RPMI7951 (cell line): ENCODE measurements at places on chromosomes 11 and 22. TPM values are rescaled to one million over a fixed set of nuclear protein-coding genes. Genes with fewer than 3 reads are reported as not detected.

GRCh38 chr22:39777716-39778454, 115.7 kb downstream of the ENTHD1 start:
- no peak for DNase-seq

PTPRCAP gene
- 0.39 TPM in 1 of 2 replicates, not detected in the other for total RNA-seq

DNA sequence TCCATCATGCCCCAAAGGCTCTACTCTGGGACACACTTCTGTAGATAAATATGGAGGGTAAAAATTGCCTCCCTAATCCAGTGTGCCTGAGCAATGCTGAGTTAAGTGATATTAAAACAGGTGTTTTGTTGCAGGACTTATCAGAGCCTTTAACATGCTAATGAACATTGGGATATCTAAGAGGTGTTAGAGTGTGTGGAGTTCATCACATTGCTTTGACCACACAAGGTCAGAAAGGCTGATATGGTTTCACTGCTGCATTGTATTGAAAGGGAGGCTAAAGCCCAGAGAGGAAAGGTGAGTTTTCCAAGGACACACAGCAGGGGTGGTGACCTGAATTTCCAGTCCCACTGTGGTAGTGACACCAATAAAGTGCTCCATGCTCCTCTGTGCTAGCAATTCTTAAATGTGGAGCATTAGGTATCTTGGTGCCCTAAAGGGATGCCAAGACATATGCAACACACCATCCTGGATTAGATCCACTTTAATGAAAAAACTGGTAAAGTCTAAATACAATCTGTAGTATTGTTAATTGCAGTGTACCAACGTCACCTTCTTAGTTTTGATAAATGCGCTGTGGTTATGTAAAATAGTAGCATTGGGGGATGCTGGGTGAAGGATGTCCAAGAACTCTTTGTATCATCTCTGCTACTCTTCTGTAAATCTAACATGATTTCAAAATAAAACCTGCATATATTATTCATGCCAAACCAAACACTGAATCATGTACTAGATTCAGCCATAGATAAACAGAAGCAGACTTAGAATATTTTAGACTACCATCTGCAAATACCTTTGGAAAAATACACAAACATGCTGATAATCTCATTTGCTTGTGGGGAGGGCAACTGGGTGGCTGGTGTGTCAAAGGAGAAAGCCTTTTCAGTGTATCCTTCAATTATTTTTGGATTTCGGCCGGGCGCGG, 45.8 kb downstream of the MIAT start:
- peak; percentile 19 for DNase-seq

- no peak for DNase-seq
These were observed 111.3 kb upstream of the PAX6 start for GRCh38 chr11:31922450-31922849.

DNA sequence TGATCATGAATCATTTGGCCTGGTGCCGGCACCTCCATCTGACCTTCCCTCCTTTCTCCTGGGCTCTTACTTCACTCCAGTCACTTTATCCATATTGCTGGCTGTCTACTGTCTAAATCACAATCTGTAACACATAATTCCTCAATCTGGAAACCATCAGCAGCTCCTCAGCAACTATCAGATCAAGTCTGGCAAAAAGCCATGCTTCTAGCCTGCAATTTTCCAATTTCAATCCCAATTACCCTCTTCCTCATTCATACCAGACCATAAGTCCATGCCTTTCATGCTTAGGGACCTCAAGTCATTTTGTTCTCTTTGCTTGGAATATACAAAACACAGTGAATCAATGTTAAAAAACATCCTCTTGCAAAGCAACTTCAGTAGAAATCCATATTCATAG, 882.8 kb upstream of the ANO3 start:
- no peak for DNase-seq

DNA sequence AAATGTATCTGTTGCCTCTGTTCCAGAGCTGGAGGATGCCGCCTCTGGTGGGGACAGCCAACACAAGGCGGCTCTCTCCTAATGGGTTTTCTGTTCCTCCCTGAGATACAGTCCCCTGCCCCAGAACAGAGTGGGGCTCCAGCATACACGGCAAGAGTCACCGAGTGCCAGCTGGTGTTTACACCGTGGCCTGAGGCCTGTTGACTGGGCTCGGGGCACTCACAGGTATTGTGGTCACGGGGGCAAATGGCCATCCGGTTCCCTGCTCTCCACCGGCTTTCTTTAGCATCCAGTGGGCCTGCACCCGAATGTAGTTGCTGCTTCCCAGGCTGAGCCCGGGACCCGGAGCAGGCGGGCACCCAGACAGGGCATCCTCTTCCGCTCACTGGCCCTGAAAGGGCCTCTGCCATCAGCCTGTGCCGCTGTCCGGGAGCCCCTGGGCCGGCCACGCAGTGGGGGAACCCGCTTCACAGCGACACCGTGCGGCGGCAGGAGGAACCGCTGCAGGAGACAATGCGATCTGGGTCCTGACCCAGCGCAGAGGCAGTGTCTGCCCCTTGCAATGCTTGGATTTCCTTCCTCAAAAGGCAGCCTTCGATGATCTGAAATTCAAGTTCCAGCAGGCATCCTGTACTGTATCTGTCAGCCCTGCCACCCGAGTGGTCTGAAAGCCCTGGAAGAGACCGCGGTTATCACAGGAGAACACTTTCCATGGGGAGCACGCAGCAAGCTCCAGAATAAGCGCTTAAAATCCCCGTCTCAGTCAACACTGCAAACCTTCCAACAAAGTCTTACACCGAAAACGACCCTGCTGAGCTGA, 859 bp upstream of the KRTAP5-5 start:
- peak; percentile 12 for DNase-seq

DNA sequence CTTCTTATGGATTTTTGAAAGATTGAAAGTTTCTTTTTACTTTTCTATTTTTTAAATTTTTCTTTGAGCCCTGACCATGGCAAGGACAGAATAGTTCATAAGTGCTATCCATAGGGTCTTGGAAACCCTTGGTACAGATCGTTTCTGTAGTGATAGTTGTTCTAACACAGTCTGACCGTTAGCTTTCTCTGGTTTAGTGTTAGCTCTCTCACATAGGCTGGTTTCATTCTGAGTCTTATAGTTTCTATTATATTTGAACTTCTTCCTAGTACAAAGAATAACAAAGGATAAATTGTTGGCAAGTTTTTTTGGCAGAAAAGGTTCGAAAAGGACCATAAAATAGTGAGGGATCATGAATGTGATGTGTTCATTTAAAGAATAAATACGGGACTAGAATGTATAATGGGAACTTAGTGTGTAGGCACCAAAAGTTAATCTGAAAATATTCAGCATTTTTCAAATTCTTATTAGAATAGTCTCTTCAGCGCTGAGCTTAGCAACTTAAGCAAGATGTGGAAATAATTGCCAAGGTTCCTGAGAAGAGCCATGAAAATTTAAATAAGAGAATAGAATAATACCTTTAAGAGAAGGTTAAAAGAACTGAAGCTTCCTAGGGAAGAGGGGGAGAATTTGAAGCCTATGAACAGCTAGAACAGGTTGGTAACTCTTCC, 24.1 kb downstream of the FDX1 start:
- no peak for DNase-seq

GRCh38 chr11:30002157-30002785, 14.6 kb downstream of the KCNA4 start:
- DNase-seq, result no peak

SPA17 gene
- total RNA-seq, result 21.7 and 27.3 TPM in 2 replicates

OR8D1 gene
- total RNA-seq, result not detected in 2 replicates

GRCh38 chr22:35530700-35531099, 9.9 kb upstream of the RASD2 start:
- DNase-seq, result no peak

DNA sequence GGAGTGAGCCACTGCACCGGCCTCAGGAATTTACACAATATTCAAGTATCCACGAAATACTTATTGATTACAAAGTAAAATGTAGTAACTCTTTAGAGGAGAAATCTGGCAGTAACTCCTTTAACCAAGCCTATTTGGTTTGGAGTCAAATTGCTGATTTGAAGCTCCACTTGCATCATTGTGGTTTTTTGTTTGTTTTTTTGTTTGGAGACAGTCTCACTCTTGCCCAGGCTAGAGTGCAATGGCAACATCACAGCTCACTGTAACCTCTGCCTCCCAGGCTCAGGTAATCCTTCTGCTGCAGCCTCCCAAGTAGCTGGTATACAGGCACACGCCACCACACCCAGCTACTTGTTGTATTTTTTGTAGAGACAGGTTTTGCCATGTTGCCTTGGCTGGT, 6.4 kb upstream of the QSER1 start:
- DNase-seq, result no peak

- no peak for DNase-seq
These were observed 30.9 kb downstream of the P4HA3 start for GRCh38 chr11:74280494-74280893.

GRCh38 chr22:27105142-27106025, 448.0 kb downstream of the MIAT start:
- peak; percentile 92 for DNase-seq

CNTF gene
- 1.8 and 3.0 TPM in 2 replicates for total RNA-seq

- DNase-seq, result no peak
These were observed 26.1 kb downstream of the APOL6 start for GRCh38 chr22:35674335-35674734.

DNA sequence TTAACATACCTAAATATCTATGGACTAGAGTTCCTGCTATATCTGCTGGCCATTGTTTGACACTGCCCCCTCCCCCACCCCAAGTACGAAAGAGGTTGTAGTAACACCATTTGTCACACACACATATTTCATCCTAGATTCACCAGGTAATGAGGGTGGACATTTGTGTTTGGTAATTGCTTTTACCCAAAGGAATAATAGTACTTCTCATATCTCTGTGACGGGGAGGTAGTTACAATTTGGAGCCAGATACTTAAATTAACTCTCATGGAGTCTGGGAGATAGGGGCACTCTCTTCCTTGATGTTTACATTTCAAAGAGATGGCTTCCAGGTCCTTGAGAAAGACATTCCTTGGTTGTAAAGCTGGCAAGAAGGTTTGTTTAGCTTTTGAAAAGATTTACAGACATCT, 38.7 kb downstream of the REXO2 start:
- no peak for DNase-seq

GRCh38 chr11:104106136-104106754, 57.7 kb downstream of the PDGFD start:
- DNase-seq, result no peak

KRTAP5-2 gene
- total RNA-seq, result not detected in 2 replicates

GRCh38 chr22:42926104-42926503, 69.0 kb upstream of the ARFGAP3 start:
- no peak for DNase-seq

GRCh38 chr11:3710485-3711259, 39.5 kb upstream of the CHRNA10 start:
- no peak for DNase-seq

DNA sequence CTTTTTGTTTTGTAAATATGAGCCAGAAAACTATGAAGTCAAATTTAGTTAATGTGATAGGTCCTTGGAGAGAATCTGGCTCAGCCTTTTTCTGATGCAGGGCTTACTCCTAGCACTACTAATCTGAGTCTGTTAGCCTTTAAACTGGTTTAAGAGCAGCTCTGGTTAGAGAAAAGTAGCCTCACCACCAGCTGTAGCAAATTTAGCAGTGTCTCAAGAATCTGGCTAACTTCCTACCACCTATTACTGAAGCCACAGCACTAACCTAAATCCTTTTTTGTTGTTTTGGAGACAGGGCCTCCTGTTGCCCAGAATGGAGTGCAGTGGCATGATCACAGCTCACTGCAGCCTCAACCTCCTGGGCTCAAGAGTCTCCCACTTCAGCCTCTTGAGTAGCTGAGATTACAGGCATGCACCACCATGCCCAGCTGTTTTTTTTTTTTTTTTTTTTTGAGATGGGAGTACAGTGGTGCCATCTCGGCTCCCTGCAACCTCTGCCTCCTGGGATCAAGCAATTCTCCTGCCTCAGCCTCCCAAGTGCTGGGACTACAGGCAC, 13.9 kb downstream of the RBM4B start:
- no peak for DNase-seq
